ENCODE measurements at places on chromosomes 2 and 18. TPM values are rescaled to one million over a fixed set of nuclear protein-coding genes. Genes with fewer than 3 reads are reported as not detected.

The DBI gene
- 132 TPM for total RNA-seq

The RGPD3 gene
- under 0.01 TPM for total RNA-seq

The DTNA gene
- 31.6 TPM for total RNA-seq

The FBXO15 gene
- 0.37 TPM for total RNA-seq

The CD8B2 gene
- not detected for total RNA-seq

The CXCR4 gene
- total RNA-seq = not detected

The SH2D6 gene
- under 0.01 TPM for total RNA-seq

The CYP27C1 gene
- total RNA-seq = not detected

The INSIG2 gene
- 6.2 TPM for total RNA-seq

The CLIP4 gene
- 40.8 TPM for total RNA-seq

The TSPYL6 gene
- total RNA-seq = not detected

All from subcutaneous preadipocyte (primary cell).